Aorta (tissue), 5 donors: ENCODE measurements at places on chromosomes 4 and X. TPM values are rescaled to one million over a fixed set of nuclear protein-coding genes. Genes with fewer than 3 reads are reported as not detected.

Gene OCIAD1
- 81.5 TPM for total RNA-seq

Gene SYAP1
- 28.3 TPM for total RNA-seq

Gene VCX
- not detected for total RNA-seq

Gene SPANXA2
- not detected for total RNA-seq

Gene GAGE12F
- not detected for total RNA-seq

Gene WWC2
- total RNA-seq, result 50.3 TPM

Gene PCSK1N
- total RNA-seq, result not detected

Gene SLC4A4
- 6.2 TPM for total RNA-seq

Gene SCML1
- total RNA-seq, result 13.0 TPM

Gene TMSB15B
- total RNA-seq, result 7.6 TPM

Gene ADH5
- total RNA-seq, result 230 TPM

Gene LPAR4
- 0.93 TPM for total RNA-seq

Gene GLOD5
- total RNA-seq, result not detected

Gene TMEM150C
- total RNA-seq, result 6.5 TPM

Gene UGT2B15
- total RNA-seq, result not detected

Gene MAP7D2
- total RNA-seq, result 0.23 TPM

Gene GDPD2
- total RNA-seq, result not detected

Gene NUDT10
- 2.7 TPM for total RNA-seq

Gene TMEM33
- total RNA-seq, result 28.0 TPM

Gene GAGE12J
- total RNA-seq, result not detected

Gene SERPINA7
- total RNA-seq, result not detected

Gene DUSP21
- not detected for total RNA-seq

Gene SMS
- 49.4 TPM for total RNA-seq

Gene HSFX1
- 3.5 TPM for total RNA-seq

Gene NAT8L
- 0.23 TPM for total RNA-seq

Gene RPA4
- total RNA-seq, result 3.0 TPM

Gene AMMECR1
- 3.6 TPM for total RNA-seq

Gene COX7B2
- not detected for total RNA-seq

Gene SH3RF1
- 27.3 TPM for total RNA-seq

Gene ODAPH
- not detected for total RNA-seq

Gene PASD1
- total RNA-seq, result not detected

Gene ERVMER34-1
- total RNA-seq, result 0.13 TPM

Gene MYOZ2
- 9.4 TPM for total RNA-seq

Gene CCDC149
- total RNA-seq, result 43.4 TPM

Gene HAUS3
- total RNA-seq, result 16.2 TPM

Gene JCHAIN
- 8.0 TPM for total RNA-seq

Gene TMEM271
- not detected for total RNA-seq

Gene TXK
- 6.8 TPM for total RNA-seq

Gene NUP62CL
- 0.96 TPM for total RNA-seq

Gene HNRNPD
- total RNA-seq, result 120 TPM

Gene SYTL5
- not detected for total RNA-seq

Gene NPY2R
- total RNA-seq, result 0.13 TPM

Gene AMTN
- not detected for total RNA-seq

Gene PRSS12
- total RNA-seq, result 0.18 TPM
